Activated T-cell treated with anti-CD3 and anti-CD28 coated beads for 48 hours (primary cell): ENCODE measurements at places on chromosomes 12 and 14.
A peak's percentile ranks its signal among the peaks of the same experiment; 100 is the strongest.

- DNase-seq: peak; percentile 73
These were observed 194.9 kb upstream of the OR4E1 start for GRCh38 chr14:21868442-21869046.

DNA sequence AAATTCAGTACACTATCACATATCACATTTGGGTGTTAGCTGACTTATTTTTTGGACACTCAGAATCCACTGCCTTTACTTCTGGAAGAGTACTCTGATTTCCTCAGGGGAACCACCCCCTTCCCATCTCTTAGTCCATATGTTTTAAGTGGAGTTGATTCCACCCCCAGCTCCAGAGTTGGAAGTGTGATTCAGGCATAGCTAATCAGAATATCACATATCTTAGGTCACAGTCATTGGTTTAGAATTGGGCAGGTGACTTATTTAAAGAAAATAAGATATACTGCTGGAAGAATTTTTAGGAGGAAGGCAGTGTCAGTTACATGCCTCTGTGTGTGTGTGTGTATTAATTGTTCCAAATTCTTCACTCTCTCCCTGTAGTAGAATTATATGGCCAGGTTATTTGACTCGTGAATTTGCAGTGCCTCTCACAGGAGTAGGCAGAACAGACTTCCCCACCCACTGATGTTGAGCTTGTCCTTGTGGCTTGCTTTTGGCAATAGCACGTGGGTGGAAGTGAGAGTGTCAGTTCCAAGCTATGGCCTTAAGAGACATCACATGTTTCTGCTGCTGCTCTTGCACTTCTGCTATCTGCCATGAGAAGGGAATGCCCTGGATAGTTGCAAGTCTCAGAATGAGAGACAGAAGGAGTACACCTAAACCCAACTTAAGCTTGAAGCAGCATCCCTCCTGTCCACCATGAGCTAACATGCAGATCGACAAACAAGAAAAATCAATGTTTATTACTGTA, 6.4 kb upstream of the GAS2L3 start:
- DNase-seq: no peak

GRCh38 chr14:104094709-104095425, 9.4 kb downstream of the ASPG start:
- DNase-seq: peak; percentile 75

- no peak for DNase-seq
These were observed 426.6 kb downstream of the ATP23 start for GRCh38 chr12:58368001-58368400.

- peak; percentile 88 for DNase-seq
These were observed 26.0 kb upstream of the SMUG1 start for GRCh38 chr12:54214553-54215406.

DNA sequence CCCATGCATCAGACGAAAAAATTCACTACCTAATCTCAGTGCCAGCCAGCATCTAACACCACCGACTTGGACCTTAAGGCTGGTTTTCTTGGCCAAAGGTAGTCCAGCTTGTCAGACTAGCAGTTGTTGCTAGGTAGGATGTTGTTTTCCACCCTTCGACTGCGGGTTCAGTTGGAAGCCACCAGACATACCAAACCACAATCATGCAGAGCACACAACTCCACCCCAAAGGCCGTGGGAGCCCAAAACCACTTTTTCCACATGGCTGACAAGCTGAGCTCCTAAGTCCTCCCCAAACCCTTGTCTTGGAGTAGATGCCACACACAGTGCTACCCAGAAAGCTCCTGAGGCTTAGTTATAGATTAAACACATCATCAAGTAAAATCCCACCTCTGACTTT, 46.8 kb downstream of the LRIG3 start:
- no peak for DNase-seq

DNA sequence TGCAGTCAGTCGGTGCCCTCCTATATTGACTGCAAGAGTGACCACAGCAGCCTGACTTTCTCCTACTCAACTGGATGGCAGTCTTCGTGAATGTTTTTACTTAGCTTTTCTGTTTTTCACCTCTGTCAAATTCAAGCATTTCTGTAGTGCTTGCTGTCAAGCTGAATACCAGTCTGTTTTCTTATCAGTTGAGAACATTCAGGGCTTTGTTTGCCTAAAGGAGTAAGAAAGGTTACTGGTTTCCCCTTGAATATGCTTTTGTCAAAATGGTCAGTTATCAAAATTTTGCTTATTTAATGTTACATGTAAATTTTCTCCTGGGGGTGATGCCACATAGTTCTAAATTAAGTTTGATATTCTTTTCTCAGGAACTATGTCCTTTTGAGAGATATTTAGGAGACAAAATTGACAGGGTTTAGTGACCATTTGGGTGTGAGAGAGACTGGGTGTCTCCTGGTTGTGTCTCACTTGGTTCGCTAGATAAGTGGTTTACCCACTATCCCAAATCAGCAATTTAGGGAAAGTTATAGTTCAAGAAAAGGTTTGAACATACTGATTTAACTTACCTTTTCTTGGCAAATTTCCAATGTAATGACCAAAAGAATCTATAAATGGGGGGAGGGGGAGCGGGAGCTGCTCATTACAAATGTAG, 366.3 kb downstream of the TMTC2 start:
- DNase-seq: no peak

DNA sequence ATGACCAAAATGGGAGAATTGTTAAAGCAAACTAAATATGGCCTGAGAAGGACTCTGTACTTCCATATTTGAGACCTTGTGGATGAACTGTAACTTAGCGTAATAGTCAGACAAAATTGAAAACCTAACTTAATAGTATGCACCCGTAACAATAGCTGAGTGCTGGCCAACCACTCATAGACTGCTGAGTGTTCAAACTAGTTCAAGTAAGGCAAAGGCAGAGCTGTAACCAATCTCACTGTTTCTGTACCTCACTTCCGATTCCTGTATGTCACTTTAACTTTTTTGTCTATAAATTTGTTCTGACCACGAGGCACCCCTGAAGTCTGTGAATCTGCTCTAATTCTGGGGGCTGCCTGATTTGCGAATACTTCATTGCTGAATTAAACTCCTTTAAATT, 27.0 kb upstream of the OS9 start:
- no peak for DNase-seq

GRCh38 chr12:82430541-82431145, 72.3 kb downstream of the METTL25 start:
- no peak for DNase-seq

GRCh38 chr14:102511538-102511937, 2.0 kb upstream of the ANKRD9 start:
- DNase-seq: no peak

DNA sequence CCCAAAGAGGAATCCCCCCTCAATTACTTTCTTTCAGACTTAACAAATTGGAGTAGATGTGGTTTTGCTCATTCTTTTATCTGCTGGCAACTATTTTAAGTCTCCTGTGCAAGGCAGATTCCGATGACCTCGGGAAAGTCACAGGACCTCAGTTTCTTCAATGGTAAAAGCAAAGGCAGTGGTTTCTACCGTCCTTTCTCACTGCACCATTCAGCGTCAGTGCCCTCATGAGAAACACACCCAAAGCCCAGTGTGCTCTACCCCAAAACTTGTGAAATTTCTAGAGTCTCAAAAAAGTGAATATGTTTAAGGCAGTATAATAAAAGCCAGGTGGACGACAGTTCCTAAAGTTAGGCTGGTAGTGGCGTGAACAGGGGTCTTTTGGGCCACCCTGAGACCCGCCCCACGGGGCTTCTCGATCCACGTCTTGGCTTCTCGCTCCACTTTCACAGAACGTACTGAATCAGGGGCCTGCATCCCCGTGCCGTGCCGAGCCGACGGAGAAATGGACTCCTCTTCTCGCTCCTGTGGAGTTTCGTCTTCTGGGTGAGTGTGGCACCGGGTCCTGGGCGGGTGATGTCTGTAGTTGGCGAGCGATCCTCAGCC, 1.3 kb upstream of the ARHGAP5 start:
- DNase-seq: peak; percentile 34

- DNase-seq: no peak
These were observed 3.1 kb downstream of the DDIT3 start for GRCh38 chr12:57517187-57517586.

GRCh38 chr12:88638966-88639760, 58.9 kb upstream of the KITLG start:
- DNase-seq: no peak

- no peak for DNase-seq
These were observed 671.2 kb downstream of the LRFN5 start for GRCh38 chr14:42277840-42278239.

DNA sequence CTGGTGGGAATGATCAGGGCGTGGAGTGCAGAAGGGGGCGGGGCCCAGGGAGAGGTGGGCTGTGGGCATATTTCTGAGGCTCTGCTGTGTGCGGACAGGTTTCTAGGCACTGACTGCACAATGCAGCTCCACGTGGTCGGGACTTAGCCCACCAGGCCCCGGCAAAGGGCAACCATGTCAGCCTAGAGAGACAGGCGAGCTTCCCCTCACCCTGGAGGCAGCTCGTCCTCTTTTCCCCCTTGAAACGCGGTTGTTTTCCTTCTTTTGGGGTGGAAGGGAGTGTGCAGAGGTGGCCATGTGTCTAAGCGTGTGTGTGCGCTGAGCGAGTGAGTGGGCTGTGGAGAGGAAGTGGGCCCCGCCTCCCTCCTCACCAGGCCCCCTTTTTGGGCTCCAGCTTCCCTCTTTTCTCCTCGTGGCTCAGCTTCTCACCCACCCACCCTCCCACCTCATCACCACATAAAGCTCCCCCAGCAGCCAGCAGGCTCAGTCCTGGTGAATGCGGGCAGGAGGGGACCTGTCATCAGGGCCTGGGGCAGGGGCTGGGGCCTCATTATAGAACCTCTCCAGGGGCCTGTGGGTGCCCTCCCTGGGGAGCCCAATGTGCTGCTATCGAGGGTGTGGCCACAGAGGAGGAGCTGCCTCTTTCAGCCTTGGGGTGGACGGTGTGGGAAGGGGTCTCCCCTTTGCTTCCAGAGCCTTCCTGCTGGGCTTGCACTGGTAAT, 22.0 kb downstream of the LRTM2 start:
- DNase-seq: no peak

- no peak for DNase-seq
These were observed 15.1 kb downstream of the XRCC3 start for GRCh38 chr14:103699901-103700752.

- no peak for DNase-seq
These were observed 927.1 kb downstream of the VRK1 start for GRCh38 chr14:97724265-97724731.

DNA sequence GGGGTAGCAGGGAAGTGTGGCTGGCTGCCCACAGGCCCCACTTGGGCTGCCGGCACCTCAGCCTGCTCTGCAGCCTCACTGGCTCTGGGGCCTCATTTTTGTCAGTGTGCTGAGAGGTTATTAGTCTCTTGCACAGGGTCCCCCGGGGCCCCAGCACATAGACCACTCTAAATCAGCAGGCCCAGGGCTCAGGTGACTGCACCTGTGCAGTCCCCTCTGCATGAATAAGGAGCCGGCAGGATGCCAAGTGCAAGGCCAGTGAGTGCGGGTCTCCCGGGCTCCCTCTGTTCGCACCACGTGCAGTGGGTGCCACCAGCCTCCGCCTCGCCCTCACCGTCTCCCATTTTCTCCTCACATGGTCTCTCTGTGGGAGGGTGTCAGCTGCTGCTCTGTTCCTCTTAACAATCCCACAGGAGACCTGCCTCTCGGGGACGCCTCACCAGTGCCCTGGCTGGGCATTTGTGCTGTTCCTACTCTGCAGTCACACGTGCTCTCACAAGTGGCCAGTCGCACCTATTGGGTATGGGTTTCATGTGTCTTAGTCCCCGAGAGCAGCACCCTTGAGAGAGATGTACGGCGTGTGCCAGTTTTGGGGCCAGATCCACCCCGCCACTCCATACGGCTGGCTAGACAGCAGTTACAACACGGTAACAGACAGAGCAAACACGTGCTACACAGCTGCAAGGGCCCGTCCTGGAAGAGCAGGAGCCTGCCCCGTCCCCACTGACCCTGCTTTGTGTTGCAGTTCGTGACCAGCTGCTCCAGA, 40.4 kb downstream of the MMAB start:
- DNase-seq: no peak

GRCh38 chr12:66901138-66901932, 222.5 kb upstream of the GRIP1 start:
- no peak for DNase-seq

DNA sequence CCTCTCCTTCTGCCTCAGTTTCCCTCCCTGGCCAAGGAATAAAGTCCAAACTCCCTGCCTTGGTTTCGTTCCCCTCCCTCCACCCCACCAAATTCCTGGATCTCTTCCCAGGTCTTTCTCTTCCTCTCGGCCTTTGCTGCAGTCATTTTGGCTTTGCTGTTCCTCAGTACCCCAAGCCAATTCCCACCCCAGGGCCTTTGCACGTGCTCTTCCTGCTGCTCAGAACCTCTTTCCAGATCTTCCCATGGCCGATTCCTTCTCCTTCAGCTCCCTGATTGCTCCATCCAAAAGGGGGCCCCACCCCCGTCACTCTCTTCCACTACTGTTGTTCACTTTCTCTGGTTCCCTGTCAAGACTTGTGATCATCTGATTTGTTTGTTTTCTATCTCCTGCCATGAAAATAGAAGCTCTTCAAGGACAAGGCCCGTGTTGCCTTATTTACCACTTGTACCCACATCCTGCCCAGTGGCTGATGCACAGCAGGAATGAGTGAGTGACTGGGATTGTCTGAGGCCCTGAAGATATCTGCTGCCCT, 3.1 kb downstream of the HNF1A start:
- no peak for DNase-seq

- DNase-seq: no peak
These were observed 93.5 kb downstream of the PIWIL1 start for GRCh38 chr12:130431176-130431575.

GRCh38 chr12:10634427-10634826, 21.0 kb upstream of the MAGOHB start:
- no peak for DNase-seq

DNA sequence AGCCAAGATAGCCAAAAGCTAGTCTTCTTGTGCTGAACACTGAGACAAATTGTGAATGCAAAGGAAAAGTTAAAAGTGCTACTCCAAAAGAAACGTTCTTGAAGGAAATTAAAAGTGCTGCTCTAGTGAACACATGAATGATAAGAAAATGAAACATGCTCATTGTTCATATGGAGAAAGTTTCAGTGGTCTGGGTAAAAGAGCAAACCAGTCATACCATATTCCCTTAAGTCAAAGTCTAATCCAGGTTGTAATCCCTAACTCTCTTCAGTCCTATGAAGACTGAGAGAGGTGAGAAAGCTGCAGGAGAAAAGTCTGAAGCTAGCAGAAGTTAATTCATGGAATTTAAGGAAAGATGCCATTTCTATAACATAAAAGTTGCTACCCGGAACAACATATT, 121.5 kb downstream of the MNAT1 start:
- DNase-seq: no peak

GRCh38 chr12:106386813-106387535, 29.4 kb downstream of the POLR3B start:
- no peak for DNase-seq

- no peak for DNase-seq
These were observed 40.2 kb upstream of the CCT2 start for GRCh38 chr12:69545081-69545480.
